G401 (cell line): ENCODE measurements at places on chromosomes 4 and X. TPM values are rescaled to one million over a fixed set of nuclear protein-coding genes. Genes with fewer than 3 reads are reported as not detected.

DNA sequence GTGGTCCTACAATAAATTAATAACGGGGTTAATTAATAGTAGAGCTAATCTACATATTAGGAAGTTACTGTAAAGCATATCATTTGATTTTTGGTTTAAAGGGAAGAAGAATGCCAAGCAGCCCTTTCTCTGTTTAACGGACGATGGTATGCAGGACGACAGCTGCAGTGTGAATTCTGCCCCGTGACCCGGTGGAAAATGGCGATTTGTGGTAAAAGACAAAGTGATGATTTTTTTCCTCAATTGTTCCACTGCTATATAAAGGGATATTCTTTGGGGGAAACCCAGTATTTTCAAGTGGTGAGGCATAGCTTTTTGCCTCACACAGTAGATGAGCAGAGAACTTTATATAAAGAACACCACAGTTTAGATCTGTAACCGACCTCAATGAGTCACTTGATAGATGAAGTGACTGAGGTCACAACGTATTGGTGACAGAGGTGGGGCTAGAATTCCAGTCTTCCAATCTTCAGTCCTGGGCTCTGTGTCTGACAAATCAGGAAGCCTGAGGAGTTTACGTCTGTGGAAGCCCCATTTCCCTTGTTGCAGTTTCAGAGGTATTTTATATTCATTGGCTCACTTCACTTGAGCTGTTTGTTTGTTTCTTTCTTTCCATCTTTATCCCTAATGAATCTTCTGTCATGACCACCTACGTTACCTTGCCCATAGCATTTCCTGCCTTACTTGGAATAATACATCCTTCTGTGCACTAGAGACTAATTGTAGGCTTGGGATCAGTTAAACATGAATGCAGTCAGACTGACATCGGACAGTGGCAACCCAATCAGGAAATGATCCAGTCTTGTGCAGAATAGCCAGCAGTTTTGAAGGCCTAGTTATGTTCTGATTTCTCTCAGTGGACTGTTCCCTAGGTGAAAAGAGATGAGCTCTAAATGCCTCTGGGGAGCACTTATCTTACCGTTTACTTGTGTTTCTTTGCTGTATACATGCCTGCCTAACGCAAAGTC lies 30.1 kb downstream of the ZRSR2 start:
- DNase-seq: no peak

DNA sequence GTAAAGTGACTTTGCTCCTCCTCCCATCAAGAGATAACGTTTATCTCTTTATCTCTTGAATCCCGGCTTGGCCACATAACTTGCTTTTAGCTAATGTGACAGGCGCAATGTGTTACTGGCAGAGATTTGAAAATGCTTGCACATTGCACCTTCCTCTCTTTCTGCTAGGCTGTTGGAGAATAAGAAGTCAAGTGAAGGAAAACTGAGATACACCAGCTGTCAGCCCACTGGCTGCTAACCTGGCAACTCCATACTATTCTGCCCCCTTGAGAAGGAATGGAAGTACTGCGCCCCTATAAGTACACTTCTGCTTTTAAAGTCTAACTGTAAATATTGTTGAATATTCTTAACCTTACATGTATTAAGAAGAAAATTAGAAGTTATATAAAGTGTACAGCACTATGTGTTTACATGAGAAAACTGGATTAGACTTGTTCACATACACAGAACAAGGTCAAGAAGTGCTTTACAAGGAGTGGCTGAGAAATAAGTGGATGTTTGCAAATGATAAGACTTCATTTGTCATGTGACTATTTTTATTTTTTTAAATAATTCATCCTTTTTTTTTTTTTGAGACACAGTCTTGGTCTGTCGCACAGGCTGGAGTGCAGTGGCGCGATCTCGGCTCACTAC lies 424.5 kb upstream of the CTSO start:
- DNase-seq: no peak

Gene NOA1
- total RNA-seq: 21.0 and 23.7 TPM in 2 replicates

Gene RHOH
- 36.6 and 48.6 TPM in 2 replicates for total RNA-seq
